ENCODE measurements at places on chromosomes 12 and 14.

- peak; percentile 13 for DNase-seq
These were observed 825 bp upstream of the CCDC85C start for GRCh38 chr14:99604766-99605298.

GRCh38 chr12:109492371-109492770, 14.9 kb downstream of the UBE3B start:
- DNase-seq, result no peak

- DNase-seq, result no peak
These were observed 246.0 kb downstream of the BMP4 start for GRCh38 chr14:53710615-53711014.

DNA sequence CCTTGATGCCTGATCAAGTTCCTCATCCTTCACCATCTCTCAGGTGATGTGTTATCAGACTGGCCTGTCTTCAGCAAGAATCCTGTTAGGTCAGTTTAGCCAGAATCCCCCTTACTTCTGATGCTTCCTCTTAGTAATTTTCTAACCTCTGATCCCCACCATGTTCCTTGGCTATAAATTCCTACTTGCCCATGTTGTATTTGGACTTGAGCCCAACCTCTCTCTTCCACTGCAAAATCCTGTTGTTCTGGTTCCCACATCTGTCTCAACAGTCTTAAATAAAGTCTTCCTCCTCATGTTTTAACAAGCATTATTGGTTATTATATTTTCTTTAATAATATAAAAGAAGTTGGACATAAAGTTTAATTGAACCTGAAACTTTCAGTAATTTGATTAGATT, 987.8 kb upstream of the USP15 start:
- DNase-seq, result no peak

GRCh38 chr12:127411166-127411915, 855.6 kb upstream of the TMEM132C start:
- DNase-seq, result no peak

DNA sequence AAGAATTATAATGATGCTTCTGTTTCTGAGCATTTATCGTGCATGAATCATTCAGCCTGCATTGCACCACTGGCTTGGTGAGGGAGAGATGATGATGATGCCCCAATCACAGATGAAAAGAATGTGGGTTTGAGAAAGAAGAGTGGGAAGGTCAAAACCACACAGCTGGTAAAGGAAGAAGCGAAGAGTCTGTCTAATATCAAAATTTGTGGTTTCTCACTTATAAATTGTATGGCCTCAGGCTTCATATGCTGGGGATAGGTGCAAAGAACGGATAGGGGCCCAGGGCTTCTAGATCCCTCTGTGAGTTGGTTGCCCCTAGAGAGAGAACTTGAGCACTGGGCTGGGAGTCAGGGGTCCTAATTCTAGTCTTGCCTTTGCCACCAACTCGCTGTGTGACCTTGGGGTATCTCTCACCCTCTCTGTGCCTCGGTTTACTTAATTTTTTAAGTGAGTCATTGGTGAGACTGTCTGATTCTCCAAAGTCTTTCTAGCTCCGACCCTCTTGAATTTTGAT, 2.2 kb downstream of the OASL start:
- no peak for DNase-seq

GRCh38 chr12:96770219-96771102, 136.6 kb upstream of the NEDD1 start:
- DNase-seq, result no peak

GRCh38 chr14:103560691-103561090, 1.8 kb downstream of the BAG5 start:
- no peak for DNase-seq

- DNase-seq, result no peak
These were observed 116.3 kb upstream of the VASH1 start for GRCh38 chr14:76644855-76645518.

- no peak for DNase-seq
These were observed 162.5 kb upstream of the RTL1 start for GRCh38 chr14:101065696-101066694.

GRCh38 chr12:117966511-117966910, 2.3 kb downstream of the KSR2 start:
- no peak for DNase-seq
